Eye (tissue), 1 donor: ENCODE measurements at places on chromosomes 16 and 17.
A peak's percentile ranks its signal among the peaks of the same experiment; 100 is the strongest.

- DNase-seq, result no peak
These were observed 51.1 kb downstream of the ADAMTS18 start for GRCh38 chr16:77383606-77384187.

- no peak for DNase-seq
These were observed 67.7 kb downstream of the TBX4 start for GRCh38 chr17:61519754-61520440.

GRCh38 chr17:74368341-74369081 is 1.2 kb downstream of the GPR142 start:
- DNase-seq, result peak; percentile 85

GRCh38 chr17:75525806-75526554 is 483 bp downstream of the LLGL2 start:
- peak; percentile 41 for DNase-seq

DNA sequence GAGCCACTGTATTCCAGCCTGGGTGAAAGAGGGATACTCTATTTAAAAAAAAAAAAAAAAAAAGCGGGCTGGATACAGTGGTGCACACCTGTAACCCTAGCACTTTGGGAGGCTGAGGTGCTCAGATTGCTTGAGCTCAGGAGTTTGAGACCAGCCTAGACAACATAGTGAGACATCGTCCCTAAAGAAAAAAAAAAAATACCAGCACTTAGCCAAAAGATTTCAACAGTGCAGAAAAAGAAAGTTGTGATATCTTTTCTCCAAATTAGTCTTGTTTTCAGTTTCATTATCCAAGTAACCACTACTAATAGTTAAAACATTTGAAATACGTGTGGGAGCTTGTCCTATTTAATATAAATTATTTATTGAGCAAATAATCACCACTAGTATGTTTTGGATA is 48.7 kb downstream of the TENT4B start:
- DNase-seq, result no peak

DNA sequence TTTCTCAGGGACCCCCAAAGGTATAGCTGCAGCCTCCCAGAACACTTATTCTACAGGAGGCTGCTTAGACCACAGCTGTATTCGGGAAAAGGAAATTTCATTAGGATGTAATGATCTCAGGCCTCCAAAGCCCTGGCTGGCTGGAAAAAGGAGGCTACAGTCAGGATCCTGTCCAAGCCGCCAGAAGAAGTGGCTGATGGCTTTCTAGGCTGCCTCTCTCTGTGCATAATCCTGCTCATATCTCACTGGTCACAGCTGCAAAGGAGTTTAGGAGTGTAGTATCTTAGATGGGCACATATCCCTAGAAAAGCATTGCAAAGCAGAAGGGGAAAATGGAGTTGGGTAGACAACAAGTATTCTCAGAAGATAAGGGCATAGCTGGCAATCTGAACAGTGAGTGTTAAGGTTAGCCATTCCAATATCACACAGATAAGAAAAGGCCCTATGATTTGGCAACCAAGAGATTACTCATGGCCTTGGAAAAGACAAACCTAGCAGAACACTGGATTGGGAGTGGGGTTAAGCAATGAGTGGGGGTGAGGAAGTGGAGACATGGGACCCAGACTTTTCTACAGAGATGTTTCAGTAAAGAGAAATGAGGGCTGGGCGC is 26.0 kb upstream of the PRKCA start:
- DNase-seq, result no peak

DNA sequence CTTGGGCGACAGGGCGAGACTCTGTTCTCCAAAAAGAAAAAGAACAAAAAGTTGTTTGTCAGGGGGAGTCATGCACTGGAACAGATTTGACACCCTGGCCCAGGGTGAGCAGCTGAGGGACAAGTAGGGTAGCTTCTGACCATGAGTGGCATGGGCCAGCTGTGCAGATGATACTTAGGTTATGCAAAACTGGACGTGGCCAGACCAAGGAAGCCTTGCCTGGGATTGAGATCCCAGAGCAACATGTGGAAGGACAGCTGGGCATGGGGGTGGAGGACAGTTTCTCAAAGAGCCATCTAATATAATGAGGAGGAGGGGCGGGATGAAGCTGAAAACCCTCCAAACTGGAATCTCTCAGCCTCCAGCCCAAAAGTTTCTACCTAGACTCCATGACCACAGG is 19.6 kb upstream of the SLC35B1 start:
- peak; percentile 19 for DNase-seq

DNA sequence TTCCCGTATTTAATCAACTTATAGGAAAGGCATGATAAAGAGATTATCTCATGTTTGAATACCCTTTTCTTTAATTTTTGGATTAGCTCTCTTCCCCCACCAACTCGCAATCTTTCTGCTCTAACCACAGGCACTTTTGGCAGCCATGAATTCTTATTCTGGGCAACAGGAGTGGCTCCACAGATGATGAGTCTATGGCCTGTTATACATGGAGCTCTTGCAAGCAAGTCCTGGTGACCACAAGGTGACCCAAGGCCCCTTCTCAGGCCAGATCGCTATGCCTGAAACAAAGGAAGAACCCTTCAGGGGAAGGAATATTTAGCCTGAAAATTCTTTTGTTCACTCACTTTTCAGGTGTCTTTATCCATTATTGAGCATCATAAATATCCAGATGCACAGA is 10.8 kb upstream of the ZNF267 start:
- no peak for DNase-seq

DNA sequence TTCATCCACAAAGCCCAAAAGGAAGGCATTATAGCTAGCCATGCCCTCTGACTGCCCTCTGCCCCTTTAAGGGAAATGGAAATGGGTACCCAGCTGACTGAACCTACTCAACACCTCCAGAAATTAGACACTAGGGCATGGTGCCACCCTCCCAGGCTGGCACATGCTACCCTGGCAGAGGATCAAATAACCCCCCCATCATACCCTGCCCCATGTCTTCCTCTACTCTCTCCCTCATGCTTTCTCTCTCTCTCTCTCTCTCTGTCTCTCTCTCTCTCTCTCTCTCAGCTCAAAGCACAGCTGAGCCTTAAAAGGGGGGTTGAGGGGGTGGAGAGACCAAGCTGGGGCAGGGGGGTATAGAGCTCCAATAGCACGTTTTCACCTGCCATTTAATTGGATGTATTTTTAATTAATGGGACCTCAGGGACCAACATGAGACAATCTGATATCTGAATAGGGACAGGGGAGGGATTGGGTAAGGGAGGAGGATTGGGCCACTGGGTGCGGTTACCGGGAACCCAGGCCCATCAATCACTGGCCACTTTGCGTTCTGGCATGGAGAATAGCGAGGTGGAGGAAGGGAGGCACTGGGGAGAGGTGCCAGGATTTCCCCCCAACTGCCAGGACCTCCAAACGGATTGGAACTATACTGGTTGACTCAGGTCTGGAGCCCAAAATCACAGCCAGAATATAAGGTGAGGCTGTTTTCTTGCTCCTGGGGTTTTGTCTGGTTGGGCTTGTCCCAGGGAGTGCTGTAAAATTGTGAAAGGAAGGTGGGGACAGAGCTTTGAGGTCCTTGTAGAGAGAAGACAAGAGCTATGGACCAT is 57.8 kb downstream of the NEUROD2 start:
- DNase-seq, result no peak

- no peak for DNase-seq
These were observed 67.1 kb downstream of the VPS53 start for GRCh38 chr17:647324-648197.

DNA sequence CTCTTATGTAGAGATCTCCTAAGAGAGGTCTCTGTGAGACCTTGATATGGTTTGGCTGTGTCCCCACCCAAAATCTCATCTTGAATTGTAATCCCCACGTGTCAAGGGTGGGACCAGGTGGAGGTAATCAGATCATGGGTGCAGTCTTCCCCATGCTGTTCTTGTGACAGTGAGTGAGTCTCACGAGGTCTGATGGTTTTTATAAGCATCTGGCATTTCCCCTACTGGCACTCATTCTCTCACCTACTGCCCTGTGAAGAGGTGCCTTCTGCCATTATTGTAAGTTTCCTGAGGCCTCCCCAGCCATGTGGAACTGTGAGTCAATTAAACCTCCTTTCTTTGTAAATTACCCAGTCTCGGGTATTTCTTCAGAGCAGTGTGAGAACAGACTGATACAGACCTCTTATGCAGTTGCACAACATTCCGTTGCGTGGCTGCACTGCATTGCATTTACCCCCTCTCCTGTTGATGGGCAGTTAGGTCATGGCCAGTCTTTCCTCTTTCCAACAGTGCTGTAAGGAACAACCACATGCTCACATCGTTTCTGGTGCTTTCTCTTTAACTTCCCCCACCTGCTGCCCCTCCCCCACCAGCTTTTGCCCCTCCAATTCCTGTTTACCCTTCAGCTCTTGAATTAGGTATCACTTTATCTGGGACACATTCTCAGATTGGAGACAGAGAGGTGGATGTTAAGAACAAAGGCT is 43.6 kb upstream of the MED9 start:
- no peak for DNase-seq

GRCh38 chr17:64723781-64724180 is 61.7 kb upstream of the SMURF2 start:
- DNase-seq, result no peak

- DNase-seq, result no peak
These were observed 147.2 kb downstream of the RBFOX3 start for GRCh38 chr17:79463421-79464317.

- no peak for DNase-seq
These were observed 2.2 kb upstream of the ATF7IP2 start for GRCh38 chr16:10383626-10384025.

DNA sequence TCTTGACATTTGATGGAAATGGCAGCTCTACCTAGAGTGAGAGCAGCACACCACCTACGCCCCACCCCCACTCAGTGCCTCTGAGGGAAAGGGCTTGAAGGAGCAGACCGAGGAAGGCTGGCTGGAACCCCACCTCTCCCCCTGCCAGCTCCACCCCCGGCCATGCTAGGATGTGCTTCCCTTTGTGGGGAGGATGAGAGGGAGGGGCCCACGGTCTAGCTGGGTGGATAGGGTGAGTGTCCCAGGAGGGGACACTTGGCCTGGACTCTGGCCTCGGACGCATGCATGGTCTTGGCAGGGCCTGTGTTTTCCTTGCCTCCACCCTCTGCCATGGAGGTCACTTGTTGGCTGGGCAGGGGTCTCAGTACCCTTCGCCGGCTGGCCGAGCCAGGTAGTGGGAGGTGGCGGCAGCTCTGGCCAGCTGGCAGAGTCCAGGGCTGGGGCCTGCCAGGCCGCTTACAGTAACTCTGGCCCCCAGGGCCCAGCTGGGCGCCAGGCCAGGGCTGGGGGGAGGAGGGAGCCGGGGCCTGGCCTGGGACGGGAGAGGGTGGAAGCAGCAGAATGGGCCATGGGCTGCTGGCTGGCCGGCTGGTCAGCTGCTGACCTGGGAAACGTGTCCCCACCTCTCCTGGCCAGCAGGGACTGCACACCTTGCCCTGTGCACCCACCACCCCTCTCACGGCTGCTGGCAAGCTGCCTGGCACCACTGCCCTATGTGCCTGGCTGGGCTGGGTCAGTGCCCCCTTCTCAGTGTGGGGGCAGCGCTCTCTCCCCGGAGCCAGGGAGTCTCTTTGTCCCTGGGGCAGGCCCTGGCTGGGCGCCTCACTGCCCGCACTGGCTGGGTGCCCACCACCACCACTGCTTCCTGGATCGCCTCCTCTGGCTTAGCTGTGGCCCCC is 23.0 kb downstream of the RARA start:
- DNase-seq, result peak; percentile 25

- no peak for DNase-seq
These were observed 54.3 kb downstream of the WNT3 start for GRCh38 chr17:46764000-46764708.

- DNase-seq, result no peak
These were observed 54.9 kb downstream of the CLEC16A start for GRCh38 chr16:10999300-10999699.

GRCh38 chr17:39573447-39574298 is 34.0 kb downstream of the NEUROD2 start:
- DNase-seq, result peak; percentile 87

DNA sequence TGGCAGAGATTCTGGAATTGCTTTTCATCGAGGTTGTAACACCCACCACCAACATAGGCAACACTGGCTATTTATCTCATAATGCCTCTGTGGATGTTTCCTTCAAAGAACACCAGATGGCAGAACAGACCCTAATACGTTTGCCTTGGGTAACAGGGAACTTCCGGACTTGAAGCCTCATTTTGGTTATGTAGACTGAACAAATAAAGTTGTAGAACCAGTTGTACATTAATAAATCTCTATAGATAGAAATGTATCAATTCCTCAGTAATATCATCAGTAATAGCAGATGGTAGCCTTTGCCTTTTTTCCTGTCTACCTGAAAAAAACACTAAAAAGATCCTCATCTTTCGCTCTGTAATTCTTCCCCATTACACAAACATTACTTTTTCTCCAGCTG is 25.9 kb upstream of the APOH start:
- peak; percentile 88 for DNase-seq

- DNase-seq, result no peak
These were observed 20.5 kb downstream of the TANC2 start for GRCh38 chr17:62986549-62986948.

GRCh38 chr16:50616386-50616785 is 64.7 kb downstream of the SNX20 start:
- no peak for DNase-seq

- DNase-seq, result no peak
These were observed 29.4 kb upstream of the NAT9 start for GRCh38 chr17:74805591-74805991.

- DNase-seq, result no peak
These were observed 126.1 kb downstream of the PITPNC1 start for GRCh38 chr17:67503184-67503583.

DNA sequence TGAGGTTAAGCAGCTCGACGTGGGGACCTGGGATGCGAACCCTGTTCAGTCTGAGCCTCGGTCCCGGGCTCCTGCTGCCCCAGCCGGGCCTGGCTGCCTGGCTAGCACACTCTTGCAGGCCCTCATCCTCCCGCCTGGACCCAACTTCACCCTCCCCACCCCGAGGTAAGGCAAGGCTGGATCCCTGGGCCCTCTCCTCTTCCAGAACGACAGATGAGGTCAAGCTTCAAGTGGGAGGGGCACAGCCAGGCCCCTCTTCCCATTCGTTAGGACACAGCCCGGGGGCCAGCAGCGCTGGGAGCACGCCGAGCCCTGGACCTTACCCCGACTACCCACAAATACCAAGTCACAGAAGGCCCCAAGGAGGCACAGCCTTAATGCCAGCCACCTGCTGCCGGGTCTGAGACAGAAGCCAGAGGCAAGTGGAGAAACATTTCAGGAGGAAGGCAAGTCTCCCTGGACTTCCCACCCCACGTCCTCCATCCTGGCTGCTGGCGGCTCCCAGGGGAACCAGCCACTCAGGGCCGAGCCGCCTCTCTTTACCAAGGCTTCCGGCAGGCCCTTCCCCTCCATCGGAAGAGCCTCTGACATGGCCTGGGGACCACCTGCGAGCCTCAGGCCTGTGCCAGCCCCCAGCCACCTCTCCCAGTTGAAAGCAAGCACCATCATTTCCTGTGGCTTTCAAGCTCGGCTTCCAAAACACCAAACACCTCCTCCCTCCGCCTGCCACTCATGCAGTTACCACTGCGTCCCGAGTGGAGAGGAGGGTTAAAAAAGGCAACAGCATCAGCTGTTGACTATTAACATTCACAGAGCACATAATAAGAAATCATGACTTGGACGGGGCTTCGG is 59.9 kb downstream of the RPH3AL start:
- no peak for DNase-seq

- DNase-seq, result no peak
These were observed 15.9 kb downstream of the CMTM3 start for GRCh38 chr16:66620429-66620795.
